Stimulated activated CD4-positive, alpha-beta T cell treated with anti-CD3 and anti-CD28 coated beads, Interleukin-2, amount 100 ng/mL, for 24 hours (primary cell): ENCODE measurements at places on chromosomes 7 and 10.

DNA sequence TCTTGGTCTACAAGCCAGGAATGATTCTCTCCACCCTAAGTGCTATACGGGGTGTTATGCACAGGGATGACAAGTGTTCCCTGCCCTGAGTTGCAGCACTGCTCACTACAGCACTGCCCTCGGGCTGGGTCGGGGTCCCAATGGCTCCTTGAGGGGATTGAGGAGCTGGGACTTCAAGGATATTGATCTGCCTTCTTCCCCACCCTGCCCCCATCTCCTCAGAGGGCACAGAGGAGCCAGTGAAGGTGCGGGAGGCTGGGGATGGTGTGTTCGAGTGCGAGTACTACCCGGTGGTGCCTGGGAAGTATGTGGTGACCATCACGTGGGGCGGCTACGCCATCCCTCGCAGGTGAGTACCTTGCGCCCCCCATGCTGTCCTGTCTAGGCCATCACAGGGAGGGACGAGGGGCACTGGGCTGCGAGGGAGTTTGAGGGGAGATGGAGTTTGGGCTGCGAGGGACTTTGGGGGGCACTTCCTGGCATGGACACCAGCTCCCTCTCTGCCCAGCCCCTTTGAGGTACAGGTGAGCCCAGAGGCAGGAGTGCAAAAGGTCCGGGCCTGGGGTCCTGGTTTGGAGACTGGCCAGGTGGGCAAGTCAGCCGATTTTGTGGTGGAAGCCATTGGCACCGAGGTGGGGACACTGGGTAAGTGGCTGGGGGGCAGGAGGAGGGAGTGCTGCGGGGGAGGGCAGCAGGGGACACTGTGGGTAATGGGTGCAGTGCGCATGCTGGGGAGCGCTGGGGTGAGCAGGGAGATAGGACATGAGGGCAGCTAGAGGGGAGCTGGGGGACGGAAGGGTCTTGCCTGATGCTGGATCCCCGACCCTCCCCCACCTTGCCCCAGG lies 10.3 kb downstream of the FLNC start:
- no peak for DNase-seq

DNA sequence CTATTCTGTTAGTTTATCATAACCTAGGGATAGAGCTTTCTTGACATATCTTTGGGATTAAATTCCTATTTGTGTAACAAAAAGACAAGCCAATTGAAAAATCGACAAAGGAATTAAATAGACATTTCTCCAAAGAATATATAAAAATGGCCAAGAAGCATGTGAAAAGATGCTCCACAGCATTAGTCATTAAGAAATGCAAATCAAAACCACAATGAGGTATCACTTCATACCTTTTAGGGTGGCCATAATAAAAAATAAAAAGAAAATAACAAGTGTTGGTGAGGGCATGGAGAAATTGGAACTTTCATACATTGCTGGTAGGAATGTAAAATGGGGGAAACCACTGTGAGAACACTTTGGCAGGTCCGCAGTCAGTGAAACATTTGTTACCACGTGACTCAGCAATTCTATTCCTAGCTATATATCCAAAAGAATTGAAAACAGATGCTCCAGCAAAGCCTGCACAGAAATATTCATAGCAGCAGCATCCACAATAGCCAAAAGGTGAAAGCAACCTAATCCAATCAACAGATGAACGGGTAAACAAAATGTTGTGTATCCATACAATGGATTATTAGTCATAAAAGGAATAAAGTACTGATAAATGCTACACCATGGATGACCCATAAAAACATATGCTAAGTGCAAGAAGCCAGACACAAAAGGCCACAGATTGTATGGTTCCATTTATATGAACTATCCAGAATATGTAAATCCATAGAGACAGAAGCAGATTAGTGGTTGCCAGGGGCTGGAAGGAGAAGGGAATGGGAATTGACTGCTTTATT lies 20.5 kb downstream of the SPAG6 start:
- DNase-seq: no peak

- DNase-seq: no peak
Measured at GRCh38 chr10:99709480-99710229, 22.3 kb downstream of the COX15 start.

GRCh38 chr10:36236931-36237330 lies 594.8 kb upstream of the FZD8 start:
- no peak for DNase-seq

DNA sequence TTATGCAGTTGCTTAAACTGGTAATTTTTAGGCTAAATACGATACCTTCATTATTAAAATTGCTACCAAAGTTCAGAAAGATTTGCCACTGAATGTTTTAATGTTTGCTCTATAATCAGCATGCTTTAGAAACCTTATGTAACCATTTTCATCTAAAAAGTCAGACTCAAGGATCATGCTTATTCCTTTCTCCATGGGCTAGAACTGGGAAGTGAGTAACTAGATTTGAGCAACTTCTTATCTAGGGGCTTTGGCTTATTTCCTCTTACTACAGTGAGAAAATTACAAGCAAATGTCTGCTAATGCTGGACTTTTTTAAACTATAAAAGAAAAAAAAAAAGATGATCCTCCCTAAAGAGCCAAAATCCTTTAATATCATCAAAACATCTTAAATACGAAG lies 215.9 kb downstream of the CRPPA start:
- no peak for DNase-seq

GRCh38 chr7:70042533-70042932 lies 444.3 kb downstream of the AUTS2 start:
- DNase-seq: no peak

DNA sequence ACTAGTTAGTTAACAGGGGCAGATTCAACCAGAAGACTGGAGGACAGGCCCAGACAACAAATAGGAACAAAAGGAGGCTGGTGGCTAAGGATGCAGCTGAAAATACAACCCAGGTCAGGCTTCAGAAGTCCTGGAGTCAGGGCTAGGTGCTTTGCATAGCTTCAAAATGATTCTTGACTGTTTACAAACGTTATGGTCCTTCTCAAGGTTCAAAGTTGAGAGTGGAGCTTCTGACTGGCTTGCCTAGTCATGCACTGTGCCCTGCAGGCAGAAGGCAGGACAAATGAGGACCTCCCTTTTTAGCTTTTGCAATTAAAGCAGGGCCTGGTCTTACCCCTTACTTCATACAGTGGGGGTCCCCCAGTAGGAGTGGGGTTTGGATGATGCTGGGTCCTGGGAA lies 4.4 kb upstream of the CDH23 start:
- peak; percentile 6 for DNase-seq
